ENCODE measurements at places on chromosomes 11 and 22.

DNA sequence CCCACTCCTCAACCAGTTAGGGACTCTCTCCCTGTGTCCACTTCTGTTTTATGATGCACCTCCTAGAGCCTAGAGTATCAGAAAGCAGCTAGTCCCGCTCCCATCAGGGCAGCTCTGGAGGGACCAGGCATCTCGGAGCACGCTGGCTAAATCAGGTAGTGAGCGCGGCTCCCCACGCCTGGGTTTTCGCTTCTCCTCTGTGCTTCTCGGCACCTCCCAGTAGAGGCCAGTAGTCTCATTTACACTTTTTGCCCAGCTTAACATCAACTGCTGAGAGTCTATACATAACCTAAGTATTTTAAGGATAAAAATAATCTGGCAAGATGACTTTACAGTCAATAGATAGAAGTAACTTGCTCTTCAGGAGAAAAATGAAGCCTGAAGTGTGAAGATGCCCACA lies 473.8 kb downstream of the OPCML start:
- no peak for DNase-seq

GRCh38 chr11:2791521-2792380 lies 92.0 kb upstream of the KCNQ1OT1 start:
- no peak for DNase-seq

- no peak for DNase-seq
Measured at GRCh38 chr22:37621352-37621860, 12.8 kb downstream of the GGA1 start.

GRCh38 chr11:12512132-12512531 lies 134.8 kb downstream of the PARVA start:
- DNase-seq: no peak

- DNase-seq: no peak
Measured at GRCh38 chr11:92264350-92264749, 39.7 kb downstream of the FAT3 start.

GRCh38 chr11:119754656-119755355 lies 25.8 kb upstream of the NECTIN1 start:
- DNase-seq: no peak

DNA sequence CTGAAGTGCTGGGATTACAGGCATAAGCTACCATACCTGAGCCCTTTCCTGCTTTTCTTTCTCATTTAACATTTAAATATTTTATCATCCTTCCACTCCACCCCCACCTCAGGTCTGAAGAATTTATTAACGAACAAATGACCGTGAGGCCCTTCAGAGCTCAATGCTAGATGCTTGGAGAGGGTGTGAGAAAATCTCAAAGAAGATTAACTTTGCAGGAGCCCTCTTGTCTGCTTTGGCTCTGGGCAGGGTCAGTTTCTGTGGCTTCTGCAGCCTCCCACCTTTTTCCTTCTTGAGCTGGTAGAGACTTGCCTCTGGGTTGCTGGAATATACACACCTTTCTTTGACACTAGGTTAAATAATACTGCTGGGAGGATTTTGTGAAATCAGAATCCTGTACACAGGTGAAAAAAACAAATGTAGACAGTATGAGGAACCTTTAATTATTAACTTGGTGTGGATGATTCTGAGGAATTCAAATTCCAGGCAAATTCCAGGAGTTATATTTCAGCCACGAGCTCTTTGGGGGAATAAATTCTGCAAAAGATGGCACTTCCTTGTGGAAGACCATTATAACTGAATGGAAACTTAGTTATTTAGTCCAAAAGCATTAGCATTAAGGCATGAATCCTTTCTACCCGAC lies 3.4 kb upstream of the ZBTB44 start:
- DNase-seq: peak; percentile 85

GRCh38 chr22:47340851-47341436 lies 578.5 kb downstream of the TBC1D22A start:
- no peak for DNase-seq

- no peak for DNase-seq
Measured at GRCh38 chr22:17101475-17102296, 16.9 kb downstream of the IL17RA start.

DNA sequence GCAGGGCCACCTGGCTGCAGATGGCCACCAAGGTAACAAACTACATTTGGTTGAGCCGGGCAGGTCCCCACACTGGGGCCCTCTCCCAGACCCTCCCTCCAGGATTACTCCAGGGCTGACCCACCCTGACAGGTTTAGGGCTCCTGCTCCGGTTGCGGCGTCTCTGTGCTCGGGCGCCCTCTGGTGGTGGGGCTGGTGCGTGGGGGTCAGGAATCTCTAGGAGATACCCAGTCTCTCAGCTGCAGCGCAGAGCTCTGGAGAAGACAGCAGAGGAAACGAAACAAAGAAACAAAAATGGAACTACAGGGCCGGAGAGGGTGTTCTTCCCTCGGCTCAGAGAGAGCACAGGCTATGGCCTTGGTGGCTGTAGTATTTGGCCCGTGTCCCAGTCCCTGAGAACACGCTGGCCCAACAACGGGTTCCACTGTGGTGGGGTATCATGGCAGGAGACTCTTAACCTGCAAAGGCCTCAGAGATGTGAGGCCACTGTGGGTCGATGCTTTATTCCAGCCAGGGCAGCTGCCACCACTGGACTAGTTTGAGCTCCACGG lies 2.4 kb downstream of the C11orf96 start:
- peak; percentile 40 for DNase-seq

DNA sequence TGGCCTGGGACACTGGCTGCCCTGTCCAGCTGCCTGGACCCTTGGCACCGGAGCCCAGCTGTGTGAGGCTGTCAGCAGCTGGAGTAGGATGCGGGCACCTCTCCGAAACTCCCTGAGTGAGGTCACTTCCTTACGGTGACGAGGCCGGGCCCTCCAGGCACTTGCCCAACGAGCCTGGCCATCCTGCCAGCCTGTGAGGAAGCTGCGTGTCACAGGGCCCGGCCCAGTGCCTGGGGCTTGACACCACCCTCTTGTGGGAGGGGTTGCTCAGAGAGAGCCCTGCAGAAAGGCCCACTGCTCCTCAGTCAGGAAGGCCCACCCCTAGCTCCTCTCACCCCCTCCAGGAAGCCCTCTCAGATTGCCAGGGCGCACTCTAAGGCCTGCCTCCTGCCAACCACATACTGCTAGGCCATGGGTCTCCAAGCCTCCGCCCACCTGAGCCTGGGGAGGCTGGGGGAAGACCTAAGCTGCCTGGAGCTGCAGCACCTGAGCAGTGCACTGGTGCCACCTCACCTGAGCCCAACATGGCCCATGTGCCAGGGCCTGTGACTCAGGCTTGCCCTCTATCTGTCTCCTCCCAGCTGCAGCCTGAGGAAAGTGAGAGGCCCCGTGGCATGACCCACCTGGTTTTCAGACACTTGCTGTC lies 4.3 kb upstream of the PHLDA2 start:
- peak; percentile 87 for DNase-seq

- no peak for DNase-seq
Measured at GRCh38 chr22:17370026-17370765, 936 bp downstream of the CECR2 start.

All from ACHN (cell line).